ENCODE measurements at places on chromosomes 6 and 20.

- DNase-seq, result no peak
Measured at GRCh38 chr20:14918976-14919375, 581.6 kb upstream of the FLRT3 start.

- DNase-seq, result no peak
Measured at GRCh38 chr20:56098981-56099500, 93.7 kb upstream of the CBLN4 start.

DNA sequence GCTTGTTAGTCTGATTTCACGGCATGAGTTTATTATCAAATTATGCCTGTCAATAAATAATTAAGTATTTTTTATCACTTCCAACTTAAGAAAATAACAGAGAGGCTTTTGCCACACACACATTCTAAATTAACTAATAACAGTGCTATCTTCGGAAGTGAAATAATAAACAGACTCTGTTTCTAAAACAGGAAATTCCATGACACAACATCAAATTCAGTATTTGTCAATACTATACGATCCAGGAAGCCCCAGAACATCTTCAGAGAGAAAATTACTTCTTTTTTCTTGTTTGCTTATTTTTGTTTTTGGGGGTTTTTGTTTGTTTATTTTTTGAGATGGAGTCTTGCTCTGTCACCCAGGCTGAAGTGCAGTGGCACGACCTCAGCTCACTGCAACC, 150.7 kb upstream of the PRDM1 start:
- DNase-seq, result no peak

DNA sequence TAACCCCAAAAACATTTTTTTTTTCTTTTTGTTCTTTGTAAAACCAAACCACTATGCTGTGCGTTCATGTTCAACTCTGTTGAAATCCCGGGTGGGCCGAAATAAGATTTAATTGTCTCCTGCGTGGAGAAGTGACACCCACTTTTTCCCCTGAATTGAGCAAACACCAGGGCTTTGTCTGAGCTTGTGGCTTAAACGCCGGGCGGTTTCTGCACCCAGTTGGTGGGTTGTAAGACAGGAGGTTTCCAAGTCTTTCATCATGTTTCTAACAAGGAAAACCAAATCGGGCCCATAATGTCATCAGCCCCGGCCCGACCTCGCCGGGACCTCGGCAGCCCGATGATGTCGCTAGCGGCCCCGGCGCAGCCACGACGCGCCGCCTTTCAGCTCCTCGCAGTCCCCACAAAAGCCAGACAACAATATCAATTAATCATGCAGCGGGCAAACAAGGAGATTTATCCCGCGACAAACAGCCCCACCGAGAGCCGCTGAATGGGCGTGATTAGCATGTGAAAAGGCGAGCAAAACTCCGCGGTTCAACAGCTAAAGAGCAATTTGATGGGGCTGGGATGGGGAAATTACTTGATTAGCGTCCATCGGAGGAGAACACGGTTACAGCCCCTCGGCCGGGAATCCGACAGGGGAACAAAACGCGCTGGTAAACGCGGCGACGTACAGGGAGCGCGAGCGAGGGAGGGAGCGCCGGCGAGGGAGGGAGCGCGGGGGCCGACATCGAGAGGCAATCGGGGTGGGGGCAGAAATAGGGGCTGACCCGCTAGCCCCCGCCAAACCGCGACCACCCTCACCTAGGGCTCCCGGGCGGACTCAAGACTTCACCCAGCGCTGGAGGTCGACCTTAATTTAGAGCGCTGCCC, 5.3 kb downstream of the LINC00237 start:
- peak; percentile 21 for DNase-seq

DNA sequence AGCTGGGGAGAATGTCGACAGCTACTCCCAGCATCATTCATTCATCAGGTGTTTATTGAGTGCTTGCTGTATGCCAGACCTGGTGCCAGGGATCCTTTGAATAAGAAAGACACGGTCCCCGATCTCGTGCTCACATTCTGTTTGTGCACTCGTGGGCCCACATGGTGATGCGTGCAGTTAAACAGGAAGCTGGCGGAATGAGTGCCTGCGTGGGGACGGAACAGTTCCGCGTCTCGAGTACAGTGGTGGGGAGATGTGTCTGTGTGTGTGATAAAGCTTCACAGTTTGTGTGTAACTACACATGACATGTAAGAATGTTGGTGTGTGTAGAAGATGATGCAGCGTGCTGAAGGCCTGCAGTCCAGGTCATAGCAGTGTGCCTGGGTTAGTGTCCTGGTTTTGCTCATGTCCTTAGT, 6.5 kb downstream of the RBM38 start:
- DNase-seq, result peak; percentile 80

- DNase-seq, result peak; percentile 43
Measured at GRCh38 chr20:43458422-43458924, 777 bp downstream of the SRSF6 start.

- no peak for DNase-seq
Measured at GRCh38 chr6:146697921-146698320, 99.1 kb downstream of the ADGB start.

DNA sequence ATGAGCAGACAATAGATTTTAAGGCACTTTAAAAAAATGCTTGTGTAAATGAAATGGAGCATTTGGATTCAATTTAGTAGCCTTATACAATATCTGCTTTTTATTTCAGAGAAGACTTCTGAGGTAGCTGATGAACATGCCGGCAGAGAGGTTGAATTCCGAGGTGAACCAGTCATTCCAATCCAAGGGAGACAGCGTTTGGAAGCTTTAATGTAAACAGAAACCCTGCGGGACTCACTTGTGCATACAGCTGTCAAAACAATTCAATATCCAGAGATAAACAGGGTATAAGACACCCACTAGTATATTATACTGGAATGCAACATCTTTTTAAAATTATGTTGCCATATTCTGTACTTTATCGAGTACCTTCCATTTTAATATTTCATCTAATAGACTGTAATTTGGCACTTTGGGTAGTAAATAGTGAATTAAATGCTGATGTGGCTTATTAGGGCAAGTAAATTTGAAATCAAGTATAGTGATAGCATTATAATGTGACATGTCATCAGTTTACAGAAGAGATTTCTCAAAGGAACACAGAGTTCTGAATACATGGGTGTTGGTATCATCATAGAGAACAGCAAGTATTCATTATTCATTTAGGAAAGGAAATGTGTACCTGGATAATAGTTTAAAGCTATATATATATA, 347.7 kb downstream of the PRKN start:
- no peak for DNase-seq

All from CD4-positive, alpha-beta T cell treated with Interleukin-1 beta for 1 hour (primary cell).